ENCODE measurements at places on chromosomes 3 and 15.
A peak's percentile ranks its signal among the peaks of the same experiment; 100 is the strongest.

- DNase-seq, result no peak
Observed at GRCh38 chr15:70084461-70084860, 13.3 kb downstream of the TLE3 start.

GRCh38 chr3:150249779-150250470 is 158.2 kb upstream of the TSC22D2 start:
- DNase-seq, result no peak

GRCh38 chr3:179806177-179806576 is 153.3 kb downstream of the USP13 start:
- no peak for DNase-seq

GRCh38 chr3:161413855-161414210 is 42.5 kb upstream of the SPTSSB start:
- no peak for DNase-seq

GRCh38 chr3:195774917-195775316 is 36.8 kb downstream of the MUC4 start:
- peak; percentile 9 for DNase-seq

DNA sequence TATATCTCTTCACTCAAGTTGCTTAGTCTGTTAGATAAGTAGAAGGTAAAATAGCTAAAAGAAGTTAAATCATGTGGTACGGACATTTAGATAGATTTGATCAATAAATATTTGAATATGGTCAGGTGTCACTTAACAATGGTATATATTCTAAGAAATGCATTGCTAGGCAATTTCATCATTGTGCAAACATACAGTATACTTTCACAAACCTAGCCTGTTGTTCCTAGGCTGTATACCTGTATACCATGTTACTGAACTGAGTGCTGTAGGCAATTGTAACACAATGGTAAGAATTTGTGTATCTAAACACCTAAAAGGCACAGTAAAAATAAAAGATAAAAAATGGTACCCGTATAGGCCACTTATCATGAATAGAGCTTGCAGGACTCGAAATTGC is 112.8 kb upstream of the CGNL1 start:
- DNase-seq, result no peak

DNA sequence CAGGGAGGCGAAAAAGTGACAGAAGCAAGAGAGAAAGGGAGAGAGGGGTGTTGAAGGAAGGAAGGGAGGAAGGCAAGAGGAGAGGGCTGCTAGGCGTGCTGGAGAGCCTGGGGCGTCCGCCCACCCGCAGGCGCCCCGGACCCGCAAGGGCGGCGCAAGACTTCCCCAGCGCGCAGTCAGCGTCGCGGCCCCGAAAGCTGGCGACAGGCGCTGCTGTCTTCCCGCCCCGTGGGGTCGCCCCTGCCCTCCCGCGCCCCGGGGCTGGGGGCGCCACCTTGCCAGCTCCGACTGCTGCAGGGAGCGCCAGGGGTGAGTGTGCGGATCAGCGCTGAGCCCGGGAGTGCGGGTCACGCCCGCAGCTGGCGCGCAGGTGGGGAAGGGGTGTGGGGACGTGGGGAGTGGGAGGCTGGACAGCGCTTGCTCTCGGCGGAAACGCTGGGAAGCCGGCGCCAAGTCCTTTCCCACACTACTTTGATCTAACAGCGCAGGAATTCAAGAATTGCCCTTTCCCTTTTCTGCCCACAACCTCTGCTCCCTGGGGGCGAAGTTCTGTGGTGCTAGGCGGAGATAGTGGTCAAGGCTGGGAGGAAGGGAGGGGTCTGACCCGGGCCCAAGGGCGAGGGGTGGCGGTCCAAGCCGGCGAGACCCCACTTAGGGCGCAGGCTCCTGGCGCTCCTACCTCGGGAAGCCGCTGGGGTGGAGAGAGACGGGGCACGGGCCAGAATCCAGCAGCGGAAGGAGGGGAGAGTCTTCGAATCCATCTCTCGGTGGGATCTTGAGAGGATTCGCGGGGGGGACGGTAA is 266.1 kb downstream of the CGGBP1 start:
- no peak for DNase-seq

- no peak for DNase-seq
Observed at GRCh38 chr3:61594144-61594963, 33.0 kb downstream of the PTPRG start.

DNA sequence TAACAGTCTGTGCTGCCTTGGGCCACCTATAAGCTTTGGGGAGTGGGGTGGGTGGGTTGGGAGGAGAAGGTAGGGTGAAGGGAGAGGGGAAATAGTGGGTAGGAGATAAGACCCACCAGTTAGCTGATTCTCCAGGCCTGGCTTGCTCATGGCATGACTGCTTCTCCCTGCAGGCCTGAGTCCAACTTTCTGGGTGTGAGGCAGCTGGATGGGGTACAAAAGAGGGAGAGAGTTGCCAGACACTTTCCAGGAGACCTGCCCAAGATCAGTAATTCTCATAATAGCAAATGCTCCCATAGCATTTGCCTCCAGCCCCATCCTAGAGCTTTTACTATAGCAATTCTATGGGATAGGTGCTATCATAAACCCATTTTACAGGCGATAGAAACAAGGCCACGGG is 7.7 kb downstream of the CGNL1 start:
- no peak for DNase-seq

DNA sequence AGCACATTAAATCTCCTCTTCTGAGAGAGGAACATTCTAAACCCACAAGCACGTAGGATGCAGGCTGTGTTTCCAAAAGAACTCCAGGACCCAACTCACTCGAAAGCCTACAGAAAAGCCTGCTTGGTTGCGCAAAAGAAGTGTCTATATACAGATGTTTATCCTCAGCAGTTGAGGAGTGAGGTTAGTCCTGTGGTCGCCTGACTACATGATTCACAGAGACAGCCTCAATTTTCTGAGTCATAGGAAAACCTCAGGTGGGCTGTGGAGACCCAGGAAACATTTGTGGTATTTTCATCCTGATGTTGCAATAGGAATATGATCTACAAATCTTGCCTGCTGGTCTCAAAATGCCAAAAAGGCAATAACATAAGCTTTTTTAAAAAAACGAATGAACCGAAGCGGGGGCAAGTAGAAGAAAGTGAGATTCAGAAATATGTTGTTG is 183.8 kb upstream of the THRB start:
- DNase-seq, result no peak

GRCh38 chr3:4985330-4986174 is 6.3 kb downstream of the BHLHE40 start:
- DNase-seq, result no peak

GRCh38 chr15:48602358-48603122 is 43.0 kb downstream of the FBN1 start:
- DNase-seq, result no peak

DNA sequence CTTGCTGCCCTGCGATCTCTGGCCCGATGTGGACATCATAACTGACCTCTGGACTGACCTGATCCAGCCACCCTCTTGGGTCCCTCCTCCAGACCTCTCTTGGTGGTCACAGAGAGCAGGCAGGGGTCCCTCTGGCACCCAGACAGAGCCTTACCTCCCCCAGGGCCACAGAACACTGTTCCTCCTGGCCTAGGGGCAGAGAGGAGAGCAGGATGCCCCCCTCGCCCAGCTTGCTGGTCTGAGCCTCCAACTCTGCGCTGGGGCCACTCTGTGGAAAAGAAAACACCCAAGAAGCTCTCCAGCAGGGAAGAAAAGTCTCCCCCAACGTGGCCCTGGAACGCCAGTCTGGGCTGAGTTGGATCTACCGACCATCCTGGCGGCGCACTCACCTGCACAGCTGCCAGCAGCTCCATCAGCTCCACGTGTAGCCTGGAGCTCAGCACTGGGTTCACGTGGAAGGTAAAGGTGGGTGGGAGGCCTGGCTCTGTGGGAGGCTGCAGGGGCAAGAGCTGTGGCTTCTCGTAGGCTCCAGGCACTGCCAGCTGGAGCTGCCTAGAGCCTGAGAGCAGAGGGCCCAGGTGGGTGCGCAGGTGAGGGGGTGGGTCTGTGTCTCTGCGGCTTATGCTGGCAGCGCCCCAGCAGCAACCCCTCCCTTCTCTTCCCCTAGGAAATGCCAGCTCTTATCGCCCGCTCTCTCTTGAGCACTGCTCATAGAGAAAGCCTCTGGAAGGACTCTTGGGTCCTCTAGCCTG is 6.0 kb downstream of the PLA2G4F start:
- DNase-seq, result no peak

- DNase-seq, result no peak
Observed at GRCh38 chr15:73593304-73594074, 39.7 kb downstream of the NPTN start.

DNA sequence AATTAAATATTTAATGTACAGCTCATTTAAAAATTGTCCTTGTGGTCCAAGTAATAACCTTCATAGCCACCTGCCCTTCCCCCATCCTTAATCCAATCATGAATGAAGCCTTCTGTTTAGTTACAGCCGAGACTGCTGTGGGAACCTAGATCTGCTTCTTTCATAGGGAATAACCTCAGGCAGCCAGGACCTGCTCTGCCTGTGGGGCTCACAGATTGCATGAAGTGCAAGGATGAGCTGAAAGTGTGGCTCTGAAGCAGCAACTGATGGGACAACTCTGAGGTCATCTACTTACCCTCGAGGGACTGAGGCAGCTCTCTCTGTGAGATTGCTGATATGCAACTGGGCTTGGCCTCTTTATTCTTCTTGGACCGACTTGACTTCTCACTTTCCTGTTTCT is 169.8 kb downstream of the POTEB3 start:
- no peak for DNase-seq

Data from stimulated activated CD4-positive, alpha-beta T cell treated with anti-CD3 and anti-CD28 coated beads, TNF-alpha, amount 100 ng/mL, for 24 hours (primary cell).